ENCODE measurements at places on chromosomes 1 and 21.

DNA sequence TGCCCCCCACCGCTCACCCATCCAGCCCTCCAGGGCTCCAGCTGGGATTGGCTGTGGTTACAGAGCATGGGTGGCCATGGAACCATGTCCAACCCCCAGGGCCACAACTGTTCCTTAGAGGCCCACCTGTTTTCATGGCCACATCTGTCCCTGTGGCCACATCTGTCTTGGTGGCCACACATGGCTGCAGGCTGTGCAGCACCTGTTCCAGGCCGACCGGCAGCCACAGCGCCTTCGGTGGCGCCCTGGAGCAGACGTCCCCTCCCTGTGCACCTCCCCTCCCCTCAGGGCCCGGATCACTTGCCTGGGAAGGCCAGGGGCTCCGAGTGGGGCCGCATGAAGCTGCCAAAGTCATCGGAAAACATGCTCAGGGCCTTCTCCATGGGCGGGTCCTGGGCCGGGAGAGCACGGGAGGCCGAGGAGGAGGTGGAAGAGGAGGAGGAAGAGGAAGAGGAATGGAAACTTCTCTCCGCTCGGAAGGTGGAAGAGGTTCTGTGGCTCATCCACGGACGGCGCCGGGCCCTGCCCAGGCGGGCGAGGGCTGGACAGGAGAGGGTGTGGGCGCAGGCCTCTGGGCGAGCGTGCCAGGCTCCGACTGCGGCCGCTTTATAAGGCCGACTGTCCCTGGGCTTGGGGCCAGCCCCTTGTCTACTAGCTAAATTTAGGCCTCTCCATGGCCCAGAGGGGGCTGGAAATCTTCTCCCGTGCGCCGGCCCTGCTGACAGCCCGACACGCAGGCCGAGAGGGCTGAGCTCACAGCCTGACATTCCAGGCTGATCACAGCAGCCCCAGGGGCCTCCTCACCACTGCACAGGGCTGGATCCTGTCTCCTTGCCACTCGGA is at the start of gene HSPB7:
Gene HSPB7, minus strand, starts transcription at position 583 of the 843 bp plus-strand sequence. Its CDS starts 80 bp downstream, at position 503.
- no peak for DNase-seq

DNA sequence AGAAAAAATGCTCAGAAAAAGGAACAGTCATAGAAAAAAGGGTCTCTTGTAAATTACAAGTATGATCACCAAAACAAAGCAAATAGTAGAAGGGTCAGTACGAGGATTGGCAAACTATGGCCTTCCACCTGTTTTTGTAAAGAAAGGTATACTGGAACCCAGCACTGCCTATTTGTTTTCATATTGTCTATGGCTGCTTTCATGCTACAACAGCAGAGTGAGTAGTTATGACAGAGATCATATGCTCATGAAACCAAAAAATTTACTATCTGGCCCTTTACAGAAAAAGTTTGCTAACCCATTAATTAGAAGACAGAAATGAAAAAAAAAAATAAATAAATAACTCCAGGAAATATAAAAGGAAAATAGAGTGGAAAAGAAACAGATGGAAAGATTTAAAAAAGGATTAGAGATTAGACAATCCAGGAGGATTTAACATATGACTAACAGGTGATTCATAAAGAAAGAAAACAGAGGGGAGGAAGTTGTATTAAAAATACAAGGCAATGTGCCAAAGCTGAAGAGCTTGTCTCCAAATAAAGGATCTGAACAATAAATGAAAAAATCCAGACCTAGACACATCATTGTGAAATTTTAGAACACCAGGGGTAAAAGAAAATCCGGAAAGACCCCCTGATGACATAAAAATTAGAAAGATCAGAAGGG is 108.5 kb upstream of the SERTAD4 start:
- DNase-seq: no peak

DNA sequence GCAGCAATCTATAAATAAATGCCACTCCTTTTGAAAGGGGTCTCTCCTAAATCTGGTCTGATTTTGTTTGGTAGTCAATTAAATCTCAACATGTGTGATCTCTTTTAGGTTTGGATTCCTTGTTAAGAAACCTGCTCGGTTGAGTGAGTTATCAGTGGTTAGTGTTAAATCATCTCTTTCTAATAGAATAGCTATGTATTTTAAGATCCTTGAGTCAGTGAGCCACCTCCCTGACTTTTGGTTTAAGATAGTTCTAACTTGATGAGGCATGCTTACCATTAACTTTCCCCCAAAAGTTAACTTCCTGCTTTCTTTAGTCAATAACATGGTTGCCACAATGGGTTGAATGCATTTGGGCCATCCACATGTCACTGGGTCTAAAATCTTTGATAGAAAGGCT is 93.1 kb upstream of the OLFM3 start:
- DNase-seq: no peak

DNA sequence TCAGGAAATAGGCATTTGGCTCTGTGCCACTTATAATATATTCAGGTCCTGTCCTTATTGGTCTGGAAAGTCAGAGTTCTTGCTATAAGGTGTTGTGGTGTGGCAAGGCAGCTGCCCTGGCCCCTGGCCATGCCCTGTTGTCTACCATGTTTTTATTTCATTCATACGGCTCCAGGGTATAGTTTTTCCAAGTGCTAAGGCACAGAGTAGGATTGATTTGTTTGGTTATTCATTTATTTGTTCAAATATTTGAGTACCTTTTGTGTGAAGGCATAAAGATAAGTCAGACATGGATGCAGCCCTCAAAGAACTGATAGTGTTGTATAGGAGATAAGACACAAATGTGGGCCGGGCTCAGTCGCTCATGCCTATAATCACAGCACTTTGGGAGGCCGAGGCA is 10.1 kb downstream of the ZBTB8B start:
- no peak for DNase-seq

GRCh38 chr1:168638884-168639283 is 62.5 kb downstream of the XCL1 start:
- no peak for DNase-seq

DNA sequence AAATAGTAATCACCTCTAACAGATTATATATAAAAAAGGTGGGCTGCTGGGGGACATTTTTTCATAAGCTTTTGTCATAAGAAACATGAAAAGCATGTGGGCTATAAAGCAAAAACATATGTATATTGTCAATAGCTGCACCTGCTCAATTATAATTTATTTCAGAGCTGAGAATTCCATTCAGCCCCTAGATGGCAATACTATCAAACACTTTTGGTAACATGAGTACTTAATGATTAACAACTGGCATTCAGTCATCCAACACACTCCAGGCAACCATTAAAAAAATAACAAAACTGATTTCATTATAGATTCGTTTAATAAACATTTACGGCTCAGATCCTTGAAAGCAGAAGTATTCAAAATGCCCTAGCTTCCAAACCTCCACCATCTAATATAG is 115.1 kb downstream of the KCTD3 start:
- peak; percentile 86 for DNase-seq

DNA sequence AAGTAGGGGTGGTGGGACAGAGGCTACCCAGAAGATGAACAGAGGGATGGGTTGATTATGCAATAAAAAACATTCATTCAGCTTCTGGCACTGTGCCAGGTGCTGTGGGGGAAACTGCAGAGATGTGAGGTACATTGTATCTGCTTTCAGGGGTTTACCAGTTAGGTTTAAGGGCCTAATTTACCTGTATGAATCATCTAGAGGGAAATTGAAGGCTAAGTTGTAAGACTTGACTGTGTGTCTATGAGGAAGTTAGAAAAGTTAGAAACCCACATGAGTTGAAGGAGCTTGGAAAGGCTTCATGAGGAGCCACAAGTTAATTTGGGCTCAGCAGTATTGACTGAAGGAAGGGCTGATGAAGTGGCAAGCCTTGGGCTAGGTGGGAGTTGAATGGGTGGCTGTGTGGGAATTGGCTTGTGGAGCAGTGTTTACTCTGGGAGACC is 36.7 kb upstream of the APOBEC4 start:
- DNase-seq: no peak

- DNase-seq: no peak
Measured at GRCh38 chr1:245277276-245277675, 122.5 kb downstream of the KIF26B start.
